ENCODE measurements at places on chromosomes 5 and 9.

- DNase-seq, result no peak
These were observed 428.8 kb downstream of the CDK5RAP2 start for GRCh38 chr9:120151149-120151548.

GRCh38 chr9:96621618-96622017 lies 2.0 kb upstream of the CDC14B start:
- DNase-seq, result no peak

DNA sequence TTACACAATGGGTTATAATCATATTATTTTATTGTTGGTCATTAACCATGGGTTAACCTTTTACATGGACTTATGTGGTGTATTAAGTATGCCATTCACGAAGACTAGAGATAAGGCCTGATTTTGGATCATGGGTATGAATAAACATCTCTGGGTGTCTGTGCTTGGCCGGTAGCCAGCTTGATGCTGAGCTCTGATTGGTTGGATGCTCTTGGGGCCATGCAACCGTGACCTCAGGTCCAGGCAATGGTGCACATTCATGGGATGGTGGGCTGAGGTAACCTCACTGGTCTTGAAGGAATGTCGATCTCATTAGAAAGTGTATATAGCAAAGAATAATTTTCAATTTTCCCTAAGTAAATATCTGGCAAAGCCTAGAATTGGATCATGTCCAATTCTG lies 158.2 kb upstream of the IL12B start:
- DNase-seq, result no peak

GRCh38 chr5:178069909-178070308 lies 43.4 kb upstream of the N4BP3 start:
- DNase-seq, result no peak

DNA sequence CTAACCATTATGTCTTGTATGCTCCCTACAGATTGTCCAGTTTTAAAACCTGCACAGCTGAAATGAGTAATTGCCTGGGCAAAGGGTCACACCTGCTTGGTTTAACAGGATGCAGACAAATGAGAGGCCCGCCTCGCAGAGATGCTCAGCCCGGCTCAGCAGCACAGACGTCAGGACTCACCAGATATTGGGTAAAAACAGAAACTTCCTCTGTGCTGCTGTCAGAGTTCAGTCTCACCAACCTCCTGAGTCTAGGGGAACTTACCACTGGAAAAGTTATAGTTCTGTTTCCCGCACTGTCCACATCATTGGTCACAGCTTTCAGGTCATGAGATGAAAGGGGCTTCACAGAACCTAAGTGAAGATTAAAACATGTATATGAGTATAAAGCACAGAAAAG lies 152.5 kb downstream of the ESM1 start:
- no peak for DNase-seq

- DNase-seq, result no peak
These were observed 33.1 kb upstream of the SMARCA2 start for GRCh38 chr9:1982074-1982473.

- no peak for DNase-seq
These were observed 421.9 kb downstream of the HCN1 start for GRCh38 chr5:45274241-45274640.

GRCh38 chr5:160165137-160166068 lies 46.2 kb upstream of the PWWP2A start:
- no peak for DNase-seq

DNA sequence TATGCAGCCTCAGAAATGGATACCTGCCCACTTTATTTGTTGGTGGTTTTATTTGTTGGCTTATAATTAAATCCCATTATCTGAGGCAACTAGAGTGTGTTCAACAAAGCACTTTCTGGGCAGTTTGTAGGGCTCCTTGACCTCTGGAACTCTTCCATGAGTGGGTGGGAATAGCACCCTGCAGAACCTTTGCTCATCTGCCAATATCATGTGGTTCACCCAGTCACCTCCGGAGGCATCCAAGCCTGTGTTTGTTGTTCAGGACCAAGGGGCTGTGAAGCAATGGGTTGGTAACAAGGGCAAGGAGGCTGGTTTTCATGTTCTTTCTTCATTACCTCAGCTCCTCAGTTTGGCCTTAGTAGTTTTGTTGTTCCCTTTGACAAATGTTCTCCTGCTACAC lies 314.0 kb downstream of the NDUFS4 start:
- no peak for DNase-seq

GRCh38 chr9:127136081-127136879 lies 13.8 kb upstream of the ANGPTL2 start:
- DNase-seq, result no peak

DNA sequence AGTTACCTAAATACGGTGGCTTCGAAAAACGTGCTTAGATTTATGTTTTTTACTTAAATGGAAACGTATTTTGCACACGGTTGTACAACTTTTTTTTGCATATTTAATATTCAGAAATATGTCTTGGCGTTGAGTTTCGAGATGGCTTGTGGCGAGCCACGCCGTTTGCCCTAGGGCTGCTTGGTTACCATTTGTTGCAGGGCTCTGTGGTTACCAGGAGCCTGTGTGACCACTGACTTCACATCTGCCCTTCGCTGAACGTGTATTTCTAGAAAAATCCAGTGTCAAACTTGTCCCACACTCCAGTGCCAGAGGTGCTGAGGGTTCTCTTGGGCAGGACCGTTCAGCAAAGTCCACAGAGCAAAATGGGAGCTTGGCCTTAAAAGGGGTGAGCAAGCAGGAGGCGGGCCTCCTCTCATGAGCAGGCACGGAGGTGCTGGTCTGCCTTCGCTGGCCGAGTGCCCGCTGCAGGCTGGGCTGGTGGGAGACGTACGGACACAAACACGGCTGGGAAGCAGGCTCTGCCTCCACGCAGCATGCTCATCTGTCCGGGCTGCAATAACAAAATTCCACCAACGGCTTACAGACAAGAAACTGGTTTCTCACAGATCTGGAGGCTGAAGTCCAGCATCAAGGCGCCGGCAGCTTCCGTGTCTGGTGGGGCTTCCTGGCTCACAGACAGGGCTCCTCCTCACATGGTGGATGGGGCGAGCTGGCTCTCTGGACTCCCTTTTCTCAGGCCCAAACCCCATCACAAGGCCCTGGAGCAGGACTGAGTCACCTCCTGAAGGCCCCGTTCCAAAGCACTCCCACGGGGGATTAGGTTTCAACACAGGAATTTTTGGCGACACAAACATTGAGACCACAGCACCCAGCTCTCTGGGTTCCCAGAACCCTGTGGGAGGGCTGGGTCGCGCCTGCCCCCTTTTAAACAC lies 5.4 kb downstream of the MRPL36 start:
- no peak for DNase-seq

- DNase-seq, result no peak
These were observed 116.6 kb upstream of the MAP3K1 start for GRCh38 chr5:56698463-56699381.

GRCh38 chr9:95584176-95584575 lies 67.4 kb upstream of the PTCH1 start:
- DNase-seq, result no peak

DNA sequence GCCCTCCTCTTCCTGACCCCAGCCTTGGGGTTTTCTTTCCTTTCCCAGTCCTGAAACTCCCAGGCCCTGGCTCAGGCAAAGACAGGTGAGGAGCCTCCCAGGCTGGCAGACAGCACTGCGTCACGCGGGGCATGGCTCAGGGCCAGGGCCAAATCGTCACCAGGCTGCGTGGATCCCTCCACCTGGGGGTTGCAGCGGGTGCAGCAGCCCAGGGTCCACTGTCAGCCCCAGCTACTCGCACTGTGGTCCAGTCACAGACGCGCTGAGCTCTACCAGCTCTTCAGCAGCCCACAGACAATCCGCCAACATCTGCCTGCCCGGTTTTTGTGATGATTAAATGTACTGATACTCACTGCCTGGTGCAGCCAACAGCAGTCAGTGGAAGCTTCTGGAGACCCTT lies 12.1 kb downstream of the FAM78A start:
- DNase-seq, result peak; percentile 39

DNA sequence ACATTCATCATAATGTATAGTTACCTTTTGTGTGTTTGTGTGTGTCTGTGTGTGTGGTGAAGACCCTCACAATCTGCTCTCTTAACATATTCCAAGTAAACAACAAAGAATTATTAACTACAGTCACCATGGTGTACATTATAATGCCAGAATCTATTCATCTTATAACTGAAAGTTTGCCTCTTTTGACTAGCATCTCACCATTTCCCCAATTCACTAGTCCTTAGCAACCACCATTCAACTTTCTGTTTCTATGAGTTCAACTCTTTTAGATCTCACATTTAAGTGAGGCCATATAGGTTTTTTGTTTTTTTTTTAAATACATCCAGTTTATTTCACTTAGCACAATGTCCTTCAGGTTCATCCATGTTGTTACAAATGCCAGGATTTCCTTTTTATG lies 83.6 kb downstream of the SMC2 start:
- DNase-seq, result no peak

- no peak for DNase-seq
These were observed 69.8 kb downstream of the MYO10 start for GRCh38 chr5:16866273-16866672.

GRCh38 chr9:32442433-32442832 lies 58.0 kb downstream of the ACO1 start:
- DNase-seq, result no peak

- no peak for DNase-seq
These were observed 21.2 kb downstream of the DYNC2I2 start for GRCh38 chr9:128635266-128636023.

DNA sequence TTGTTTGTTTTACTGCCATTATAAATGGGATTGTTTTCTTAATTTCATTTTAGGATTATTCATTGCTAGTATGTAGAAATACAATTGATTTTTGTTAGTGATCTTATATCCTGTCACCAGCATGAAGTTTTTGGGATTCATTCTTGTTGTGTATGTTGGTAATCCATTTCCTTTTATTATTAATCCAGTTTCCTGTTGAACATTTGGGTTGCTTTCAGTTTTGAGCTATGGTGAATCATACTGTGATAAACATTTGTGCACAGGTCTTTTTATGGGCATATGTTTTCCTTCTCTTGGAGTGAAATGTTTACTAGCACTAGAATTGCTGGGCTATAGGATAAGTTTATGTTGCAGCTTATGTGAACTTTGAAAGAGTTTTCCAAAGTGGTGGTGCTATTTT lies 69.6 kb downstream of the MAN2A1 start:
- DNase-seq, result no peak

DNA sequence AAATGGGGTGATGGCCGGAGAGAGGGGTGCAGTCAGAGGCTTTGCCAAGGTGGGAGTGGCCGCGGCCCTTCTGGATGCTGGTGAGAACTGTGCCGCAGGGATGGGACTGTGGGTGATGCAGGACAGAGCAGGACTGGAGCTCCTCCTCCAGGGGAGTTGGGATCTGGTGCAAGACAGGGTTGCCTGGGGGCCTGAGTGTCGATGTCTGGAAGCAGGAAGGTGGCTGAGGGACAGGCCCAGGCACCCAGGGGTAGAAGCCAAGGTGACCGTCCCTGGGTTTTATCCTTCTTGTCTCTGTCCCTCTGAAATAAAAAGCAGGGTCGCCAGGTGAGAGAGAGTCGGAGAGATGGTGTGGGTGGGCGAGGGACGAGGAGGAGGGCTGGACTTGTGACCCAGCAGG lies 89.1 kb upstream of the IER5L start:
- DNase-seq, result no peak

GRCh38 chr9:33131790-33132772 lies 35.1 kb downstream of the B4GALT1 start:
- no peak for DNase-seq

Data from activated naive CD4-positive, alpha-beta T cell treated with Interleukin-2 at 50 U/mL for 16 hours (primary cell).